ENCODE measurements at places on chromosomes 2 and 18. TPM values are rescaled to one million over a fixed set of nuclear protein-coding genes. Genes with fewer than 3 reads are reported as not detected.

DNA sequence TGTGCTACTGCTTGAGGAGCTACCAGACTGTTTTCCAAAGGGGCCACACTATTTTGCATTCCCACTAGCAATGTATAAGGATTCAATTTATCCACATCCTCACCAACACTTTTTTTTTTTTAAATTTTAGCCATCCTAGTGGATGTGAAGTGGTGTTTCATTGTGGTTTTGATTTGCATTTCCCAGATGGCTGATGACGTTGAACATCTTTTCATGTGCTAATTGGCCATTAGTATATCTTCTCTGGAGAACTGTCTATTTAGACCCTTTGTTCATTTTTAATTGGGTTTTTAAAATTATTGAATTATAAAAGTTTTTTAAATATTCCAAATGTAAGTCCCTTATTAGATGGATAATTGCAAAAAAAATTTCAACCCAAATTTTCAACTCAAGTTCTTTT lies 121.1 kb downstream of the MAPK4 start:
- no peak for DNase-seq

GRCh38 chr2:30939364-30939763 lies 132.1 kb upstream of the CAPN13 start:
- DNase-seq = no peak

GRCh38 chr2:173213181-173213580 lies 137.5 kb downstream of the MAP3K20 start:
- DNase-seq = no peak

IL36RN gene
- not detected for total RNA-seq

DNA sequence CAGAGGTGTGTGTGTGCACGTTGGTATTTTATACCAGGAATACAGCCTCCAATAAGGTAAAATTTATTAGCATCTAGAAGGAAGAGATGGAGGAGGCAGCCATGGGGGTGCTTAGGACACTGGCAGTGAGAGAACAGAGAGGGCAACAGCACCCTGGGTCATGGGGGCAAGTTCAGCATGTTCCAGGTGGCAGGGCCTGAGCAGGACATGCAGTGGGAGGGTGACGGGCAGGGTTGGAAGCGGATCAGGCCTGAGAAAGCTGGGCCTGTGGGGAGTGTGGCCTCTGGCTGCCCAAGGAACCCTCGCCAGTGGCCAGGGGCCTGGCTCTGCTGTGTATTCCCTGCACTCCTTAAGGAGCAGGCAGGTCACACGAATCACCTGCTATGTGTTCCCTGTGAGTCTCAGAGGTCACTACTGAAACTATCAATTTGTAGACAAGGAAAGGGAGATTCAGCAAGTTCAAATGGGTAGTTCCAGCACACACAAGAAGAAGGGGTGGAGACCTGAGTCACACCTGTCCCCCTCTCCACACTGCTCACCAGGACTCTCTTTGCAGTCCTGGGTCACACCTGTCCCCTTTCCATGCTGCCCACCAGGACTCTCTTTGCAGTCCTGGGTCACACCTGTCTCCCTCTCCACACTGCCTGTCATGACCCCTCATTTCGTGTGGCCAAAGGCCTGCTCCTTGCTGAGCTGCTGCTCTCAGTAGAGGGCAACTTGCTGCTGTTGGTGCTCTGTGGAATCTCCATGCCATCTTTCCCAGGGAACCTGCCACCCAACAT lies 463.9 kb upstream of the HS6ST1 start:
- no peak for DNase-seq

Data from aorta (tissue), 5 donors.